ENCODE measurements at places on chromosomes 5 and 9.
A peak's percentile ranks its signal among the peaks of the same experiment; 100 is the strongest.

- peak; percentile 97 for DNase-seq
Observed at GRCh38 chr5:37615184-37615583, 224.7 kb downstream of the GDNF start.

DNA sequence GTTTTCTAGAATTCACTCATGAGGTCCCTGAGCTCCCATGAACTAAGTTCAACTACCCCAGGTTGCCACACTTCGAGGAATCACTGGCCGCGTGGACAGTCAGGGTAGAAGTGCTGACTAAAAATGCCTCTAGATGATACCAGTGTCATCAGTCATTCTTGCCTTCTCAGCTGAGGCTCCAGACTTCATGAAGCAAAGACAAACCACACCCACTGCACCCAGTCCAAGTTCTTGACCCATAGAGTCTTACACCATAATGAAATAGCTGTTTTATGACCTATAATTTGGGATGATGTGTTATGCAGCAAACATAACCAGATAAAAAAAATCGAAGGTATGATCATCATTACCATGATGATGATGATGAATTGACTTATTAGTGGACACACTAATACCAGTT lies 632.9 kb upstream of the TLE4 start:
- DNase-seq: no peak

DNA sequence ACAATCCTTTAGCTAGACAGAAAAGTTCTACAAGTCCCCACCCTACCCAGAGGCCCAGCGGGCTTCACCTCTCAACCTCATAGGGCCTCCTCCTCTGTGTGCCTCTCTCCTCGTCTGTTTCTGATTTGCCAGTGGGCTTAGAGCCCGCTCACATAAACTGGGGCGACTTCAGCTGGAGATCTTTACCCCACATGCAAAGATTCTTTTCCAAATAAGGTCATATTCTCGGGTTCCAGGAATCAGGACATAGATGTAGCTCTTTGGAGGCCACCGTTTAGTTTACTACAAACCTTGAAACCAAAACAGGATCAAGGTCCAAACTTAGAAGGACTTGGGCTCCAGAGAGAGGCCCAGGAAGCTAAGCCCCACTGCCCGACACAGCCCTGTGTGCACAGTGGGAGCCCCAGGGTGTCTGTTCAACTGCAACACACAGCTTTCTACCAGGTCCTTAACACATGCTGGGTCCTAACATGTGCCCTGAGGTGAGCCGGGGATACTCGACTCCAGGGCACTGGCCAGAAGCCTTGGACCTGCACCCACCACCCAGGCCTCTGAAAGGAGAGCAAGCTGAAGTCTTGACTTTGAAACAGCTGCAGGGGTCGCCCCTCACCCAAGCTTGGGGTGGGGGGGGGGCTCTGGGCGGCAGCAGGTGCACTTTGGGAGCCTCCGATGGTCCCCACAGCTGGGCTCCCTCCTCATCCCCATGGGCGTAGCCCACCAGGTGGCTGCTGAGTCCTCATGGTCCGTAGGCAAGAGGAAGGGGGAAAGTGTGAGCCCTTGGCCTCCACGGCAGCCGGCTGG lies 26.8 kb upstream of the SLC12A7 start:
- no peak for DNase-seq

GRCh38 chr5:133992429-133993155 lies 12.2 kb downstream of the VDAC1 start:
- DNase-seq: no peak

- DNase-seq: no peak
Observed at GRCh38 chr9:134437403-134438194, 111.3 kb downstream of the RXRA start.

DNA sequence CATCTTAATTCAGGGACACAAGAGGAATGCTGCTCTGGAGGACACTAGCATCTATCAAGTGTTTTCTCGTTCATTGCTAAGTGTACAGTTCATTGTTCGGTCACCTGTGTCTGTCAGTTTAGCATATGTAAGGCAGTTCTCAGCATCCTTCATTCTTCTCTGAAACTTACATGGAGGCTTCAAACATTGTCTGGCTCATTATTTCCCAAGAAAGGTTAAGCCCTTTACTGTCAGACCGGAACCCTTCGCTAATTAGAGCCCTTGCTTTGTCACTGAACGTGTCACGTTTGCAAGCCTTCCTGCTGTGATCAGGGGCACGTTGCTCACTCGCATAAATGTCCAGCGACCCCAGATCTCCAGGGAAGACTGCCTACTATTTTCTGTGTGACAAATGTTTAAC lies 62.3 kb upstream of the RIOK2 start:
- no peak for DNase-seq

DNA sequence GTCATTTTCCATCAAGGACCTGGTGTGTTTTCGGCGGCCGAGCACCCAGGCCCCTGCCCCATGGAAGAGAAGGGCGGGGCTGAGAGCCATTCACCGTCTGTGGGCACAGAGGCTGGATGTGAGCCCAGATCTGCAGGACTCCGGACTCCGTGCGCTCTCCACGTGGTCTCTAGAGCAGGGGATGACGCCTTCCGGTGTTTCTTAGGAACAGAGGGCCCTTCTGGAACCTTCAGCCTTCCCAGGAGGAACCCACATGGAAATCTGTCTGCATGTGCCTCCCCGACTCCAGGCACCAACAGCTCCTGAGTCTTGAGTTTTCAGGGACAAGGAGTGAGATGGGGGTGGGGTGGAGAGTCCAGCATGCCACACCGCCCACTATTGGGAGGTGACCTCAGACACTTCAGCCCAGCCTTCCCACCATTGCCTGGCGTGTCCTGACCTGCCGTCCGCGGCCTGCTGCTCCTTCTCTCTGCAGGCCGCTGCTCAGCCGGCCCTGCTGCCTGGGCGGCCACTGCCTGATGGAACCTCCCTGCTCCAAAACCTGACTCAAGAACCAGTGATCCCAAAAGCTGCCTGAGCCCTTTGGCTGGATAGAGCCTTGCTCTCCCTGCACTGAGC lies 2.4 kb upstream of the RXRA start:
- peak; percentile 38 for DNase-seq

- DNase-seq: peak; percentile 52
Observed at GRCh38 chr5:54993318-54993717, 7.9 kb upstream of the ESM1 start.

GRCh38 chr9:110148384-110148783 lies 59.6 kb downstream of the C9orf152 start:
- DNase-seq: peak; percentile 50

GRCh38 chr9:95461448-95462248 lies 55.1 kb downstream of the PTCH1 start:
- no peak for DNase-seq

GRCh38 chr9:130039528-130040147 lies 3.4 kb downstream of the FNBP1 start:
- no peak for DNase-seq

DNA sequence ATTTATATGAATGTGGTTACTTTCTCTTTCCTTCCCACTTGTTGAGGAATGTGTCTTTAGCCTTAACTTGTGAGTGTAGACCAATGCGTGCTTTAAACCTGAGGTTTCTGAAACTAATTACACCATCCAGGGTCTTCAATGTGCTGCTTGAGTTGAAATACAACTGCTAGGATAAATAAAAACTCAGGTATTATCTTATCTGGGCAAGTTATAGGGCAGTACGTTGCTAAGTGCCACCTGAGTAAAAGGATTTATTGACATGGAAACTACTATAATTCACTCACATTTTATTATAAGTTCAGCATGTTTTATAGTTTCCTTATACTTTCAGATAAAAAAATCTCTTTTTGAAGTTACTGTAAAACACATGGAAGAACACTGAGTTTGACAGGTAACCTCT lies 1136.8 kb upstream of the NUDT12 start:
- DNase-seq: no peak

GRCh38 chr5:153751251-153751650 lies 260.8 kb downstream of the GRIA1 start:
- no peak for DNase-seq

DNA sequence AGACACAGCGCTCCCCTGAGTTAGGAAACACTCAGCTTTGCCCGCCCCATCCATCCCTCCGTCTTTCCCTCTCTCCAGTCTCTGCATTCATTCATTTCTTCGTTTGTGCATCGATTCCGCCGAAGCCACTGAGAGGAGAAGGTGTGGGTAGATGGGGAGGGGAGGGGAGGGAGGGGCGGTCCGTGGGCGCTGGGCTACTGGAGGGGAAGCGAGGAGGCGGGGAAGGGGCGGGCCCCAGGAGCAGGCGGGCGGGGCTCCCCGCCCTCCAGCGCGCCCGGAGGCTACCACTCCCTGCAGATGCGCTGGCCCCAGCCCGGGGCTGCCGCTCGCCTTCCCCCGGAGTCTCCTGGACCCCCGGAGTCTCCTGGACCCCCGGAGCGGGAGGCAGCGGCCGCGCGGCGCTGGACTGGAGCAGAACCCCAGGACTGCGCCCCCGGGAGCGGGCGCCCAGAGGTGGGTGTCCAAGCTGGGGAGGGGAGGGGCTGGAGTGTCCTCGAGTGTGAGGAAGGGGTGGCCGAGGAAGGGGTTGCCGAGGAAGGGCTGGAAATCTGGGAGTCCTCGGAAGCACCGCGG lies 159.5 kb downstream of the C9orf152 start:
- peak; percentile 80 for DNase-seq

GRCh38 chr5:146825033-146825432 lies 53.5 kb downstream of the PPP2R2B start:
- peak; percentile 26 for DNase-seq

- no peak for DNase-seq
Observed at GRCh38 chr5:33460210-33460609, 19.4 kb downstream of the TARS1 start.

- DNase-seq: peak; percentile 30
Observed at GRCh38 chr9:72315089-72315509, 49.9 kb downstream of the ZFAND5 start.

DNA sequence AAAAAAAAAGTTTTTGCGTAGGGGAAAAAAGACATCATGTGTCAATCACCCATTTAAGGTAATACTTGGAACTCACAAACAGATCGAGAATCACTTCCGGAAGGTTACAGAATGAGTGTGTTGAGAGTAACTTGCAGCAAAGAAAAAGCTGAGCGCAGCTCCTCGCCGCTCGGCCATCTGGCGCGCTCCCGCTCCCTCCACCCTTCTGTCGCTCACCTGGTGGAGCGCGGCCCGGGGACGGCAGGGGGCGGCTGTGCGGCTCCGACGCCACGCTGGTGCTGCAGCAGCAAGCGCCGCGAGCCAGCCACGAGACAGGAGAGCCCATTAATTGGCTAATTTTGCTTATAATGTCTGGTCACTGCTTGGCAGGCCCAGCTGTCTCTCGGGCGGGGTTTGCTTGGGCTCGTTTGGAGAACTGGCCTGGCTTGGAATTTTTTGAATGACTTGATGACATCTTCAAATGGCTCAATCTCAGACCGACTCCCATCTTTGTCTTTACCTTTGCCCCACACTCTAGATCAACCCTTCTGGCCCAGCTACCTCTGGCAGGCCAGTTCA lies 601.8 kb downstream of the CCDC171 start:
- no peak for DNase-seq

DNA sequence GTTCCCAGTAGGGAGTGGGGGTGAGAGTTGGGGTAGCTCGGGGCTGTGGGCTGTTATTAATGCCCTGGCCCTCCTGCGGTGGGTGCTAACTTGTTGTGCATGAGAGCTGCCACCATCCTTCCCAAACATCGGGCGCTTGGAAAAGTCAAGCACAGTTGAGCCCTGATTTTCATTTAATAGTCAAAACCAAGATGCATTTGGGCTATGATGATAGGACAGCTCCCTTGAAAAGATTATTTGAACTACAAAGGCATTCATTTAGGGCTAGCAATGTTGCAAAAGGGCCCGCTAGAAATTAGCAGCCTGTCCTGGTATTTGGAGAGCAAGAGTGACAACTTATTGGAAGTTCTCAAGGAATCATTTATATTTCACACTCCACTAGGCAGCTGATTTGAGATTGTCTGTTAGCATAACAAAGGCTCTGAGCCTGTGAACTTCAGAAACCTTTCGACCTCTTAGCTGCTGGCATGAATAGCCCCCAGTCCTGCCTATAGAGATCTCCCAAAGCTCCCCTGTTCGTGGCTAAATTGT lies 128.2 kb upstream of the TMEM161B start:
- no peak for DNase-seq

DNA sequence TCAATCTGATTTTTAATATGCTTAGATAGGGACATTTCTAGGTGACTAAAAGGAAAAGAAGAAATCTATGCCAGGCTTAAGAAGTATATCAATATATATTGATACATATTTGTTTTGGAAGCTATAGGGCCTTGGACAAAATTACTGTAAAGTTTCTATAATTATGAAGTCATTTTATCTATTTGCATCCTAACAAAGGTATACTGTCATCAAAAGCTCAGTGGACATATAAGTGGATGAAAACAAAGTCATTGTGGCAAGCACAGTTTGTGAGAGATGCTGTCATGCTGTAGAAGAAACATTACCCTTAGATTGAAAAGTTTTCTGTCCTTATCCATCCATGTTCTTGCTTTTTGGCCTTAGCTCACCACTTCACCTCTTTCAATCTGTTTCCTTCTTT lies 140.3 kb upstream of the SPEF2 start:
- DNase-seq: no peak

DNA sequence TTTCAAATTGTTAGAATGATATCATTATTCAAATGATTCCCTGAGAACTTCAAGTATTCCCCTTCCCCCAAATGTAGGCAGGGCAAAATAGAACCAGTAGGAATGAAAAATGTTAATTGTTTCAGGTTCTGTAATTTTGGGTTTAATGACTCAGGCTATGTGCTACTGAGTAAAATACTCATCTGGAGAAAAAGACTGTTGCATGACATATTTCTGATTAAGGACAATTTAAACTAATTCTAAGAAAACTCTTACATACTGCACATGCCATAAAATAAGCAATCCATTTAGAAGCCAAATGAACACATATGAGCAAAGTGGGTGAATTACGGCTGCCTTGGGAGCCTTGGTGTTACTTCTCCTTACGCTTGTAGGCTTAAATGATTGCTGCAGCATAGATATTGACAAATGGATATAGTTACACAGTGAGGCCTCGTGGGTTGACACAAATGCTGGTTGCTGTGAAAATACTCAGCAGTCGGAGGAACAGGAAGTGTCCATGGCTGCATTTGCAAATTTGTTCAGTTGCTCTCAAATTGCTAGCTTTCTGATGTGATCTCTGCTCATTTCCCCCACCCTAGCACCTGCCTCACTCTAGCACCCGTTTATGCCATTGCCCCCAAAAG lies 174.9 kb upstream of the DMAC1 start:
- no peak for DNase-seq

- DNase-seq: no peak
Observed at GRCh38 chr9:126049896-126050604, 276.6 kb upstream of the MVB12B start.

DNA sequence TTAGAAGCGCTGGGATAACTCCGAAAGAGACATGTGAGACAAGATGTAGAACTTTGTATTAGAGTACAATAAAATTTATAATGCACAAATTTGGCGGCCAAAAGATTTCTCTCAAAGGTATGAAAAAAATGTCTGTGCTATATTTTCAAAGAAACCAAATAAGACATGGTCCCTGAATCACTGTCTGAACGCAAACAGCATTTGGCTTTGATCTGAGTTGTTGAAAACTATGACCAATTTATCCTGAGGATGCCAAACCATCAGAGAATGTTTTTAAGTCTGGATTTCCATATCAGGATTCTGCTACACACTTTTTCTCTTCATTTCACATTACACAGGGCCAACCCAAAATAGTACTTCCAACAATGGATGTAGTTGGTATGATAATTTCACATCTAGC lies 9.9 kb upstream of the GLIS3 start:
- peak; percentile 34 for DNase-seq

All from fibroblast of skin of back (primary cell).